AG04449 (cell line): ENCODE measurements at places on chromosomes 1 and 21.

DNA sequence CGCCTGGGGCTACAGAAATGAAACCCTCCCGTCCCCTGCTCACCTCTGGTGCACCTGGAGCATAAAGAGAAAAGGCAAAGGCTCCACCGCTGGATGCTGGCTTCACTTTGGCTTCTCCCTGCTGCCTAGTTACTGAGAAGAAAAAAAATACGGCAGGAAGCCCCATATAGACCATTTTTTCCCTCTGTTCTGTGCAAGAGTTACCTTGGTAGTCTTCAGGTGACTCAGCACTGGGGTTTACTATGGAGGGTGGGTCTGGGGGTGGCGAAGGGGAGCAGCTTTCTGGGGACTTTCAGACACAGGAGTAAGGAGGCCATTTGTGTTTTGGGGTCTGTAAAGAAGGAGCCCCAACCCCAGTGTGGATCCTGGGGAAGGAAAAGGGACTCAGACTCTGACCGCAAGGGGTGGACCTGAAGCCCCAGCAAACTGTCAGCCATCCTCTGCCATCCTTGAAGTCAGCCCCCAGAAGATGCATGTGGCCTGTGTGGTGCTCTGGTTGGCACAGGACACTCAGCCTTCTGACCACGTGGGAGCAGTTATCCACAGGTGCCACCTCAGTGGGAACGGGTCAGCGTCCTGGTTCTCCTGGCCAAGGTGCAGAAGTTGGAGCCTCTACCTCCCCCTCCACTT is 25.9 kb upstream of the EPS8L3 start:
- no peak for DNase-seq

- DNase-seq = no peak
Observed at GRCh38 chr1:236980673-236981072, 23.6 kb downstream of the MT1HL1 start.

- DNase-seq = no peak
Observed at GRCh38 chr1:97340951-97341350, 579.9 kb downstream of the DPYD start.

- DNase-seq = no peak
Observed at GRCh38 chr21:17780539-17780938, 38.6 kb downstream of the C21orf91 start.

DNA sequence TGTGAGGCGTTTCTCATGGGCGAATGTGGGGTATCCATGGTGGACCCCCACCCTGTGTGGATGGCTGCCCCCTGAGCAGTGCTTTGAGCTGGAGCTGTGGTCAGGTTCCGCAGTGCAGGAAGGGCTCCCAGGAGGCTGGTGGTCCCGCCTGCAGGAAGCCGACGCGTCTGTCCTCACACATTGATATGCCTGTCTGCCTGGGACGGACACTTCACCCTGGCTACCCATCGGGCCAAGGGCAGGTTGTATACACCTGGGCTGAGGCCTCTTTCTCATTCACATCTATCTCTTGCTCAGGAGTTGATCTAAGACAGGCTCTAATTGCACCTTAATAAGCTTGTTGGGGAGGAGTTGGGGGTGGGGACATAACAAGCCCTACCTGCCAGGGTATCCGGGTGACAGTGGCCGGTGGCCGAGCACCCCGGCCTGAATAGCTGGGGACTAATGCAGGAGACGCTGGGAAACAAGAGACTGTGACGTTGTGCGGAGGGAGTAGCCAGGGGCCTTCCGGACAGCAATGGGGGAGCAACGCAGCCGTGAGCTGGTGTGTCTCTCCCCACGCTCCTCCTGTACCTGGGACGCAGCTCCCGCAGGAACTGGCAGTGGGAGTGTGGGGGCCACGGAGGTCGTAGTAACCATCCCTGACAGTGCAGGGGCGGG is 21.7 kb downstream of the PDXK start:
- DNase-seq = no peak

- no peak for DNase-seq
Observed at GRCh38 chr1:25544243-25544764, 898 bp downstream of the LDLRAP1 start.

- DNase-seq = peak; percentile 46
Observed at GRCh38 chr1:40868051-40868723, 6.0 kb upstream of the CITED4 start.

- DNase-seq = no peak
Observed at GRCh38 chr1:155079487-155080311, 1.1 kb downstream of the EFNA3 start.

DNA sequence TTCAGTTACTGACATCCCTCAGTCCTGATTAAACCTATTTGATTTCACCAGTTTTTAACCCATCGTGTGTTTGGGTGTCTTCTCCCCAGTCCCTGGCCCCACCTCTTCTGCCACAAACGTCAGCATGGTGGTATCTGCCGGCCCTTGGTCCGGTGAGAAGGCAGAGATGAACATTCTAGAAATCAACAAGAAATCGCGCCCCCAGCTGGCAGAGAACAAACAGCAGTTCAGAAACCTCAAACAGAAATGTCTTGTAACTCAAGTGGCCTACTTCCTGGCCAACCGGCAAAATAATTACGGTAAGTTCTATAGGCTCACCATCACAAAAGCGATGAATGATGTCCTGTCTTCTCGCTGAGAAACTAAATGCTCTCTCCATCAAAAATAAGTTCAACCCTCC is 28.7 kb downstream of the NBPF3 start:
- DNase-seq = no peak

DNA sequence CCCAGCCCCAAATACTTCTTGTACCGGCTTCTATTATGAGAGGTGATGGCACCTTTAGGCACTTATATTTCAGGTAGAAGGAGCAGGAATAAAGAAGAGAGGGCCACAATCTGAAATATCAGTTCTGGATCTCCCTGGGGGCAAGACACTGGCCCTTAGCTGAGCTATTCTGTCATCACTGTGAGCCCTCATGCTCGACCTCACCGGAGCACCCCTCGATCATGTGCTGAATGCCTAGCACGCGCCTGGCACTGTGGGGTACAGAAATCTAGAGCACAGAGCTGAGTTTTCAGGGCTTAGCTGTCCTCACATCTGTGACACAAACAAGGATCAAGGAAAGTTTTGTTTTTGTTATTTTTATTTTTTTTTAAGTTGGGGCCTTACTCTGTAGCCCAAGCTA is 7.6 kb upstream of the MX1 start:
- no peak for DNase-seq

GRCh38 chr1:22286491-22286890 is 143.6 kb upstream of the WNT4 start:
- DNase-seq = no peak

- DNase-seq = peak; percentile 24
Observed at GRCh38 chr1:119159111-119159510, 18.7 kb upstream of the WARS2 start.

DNA sequence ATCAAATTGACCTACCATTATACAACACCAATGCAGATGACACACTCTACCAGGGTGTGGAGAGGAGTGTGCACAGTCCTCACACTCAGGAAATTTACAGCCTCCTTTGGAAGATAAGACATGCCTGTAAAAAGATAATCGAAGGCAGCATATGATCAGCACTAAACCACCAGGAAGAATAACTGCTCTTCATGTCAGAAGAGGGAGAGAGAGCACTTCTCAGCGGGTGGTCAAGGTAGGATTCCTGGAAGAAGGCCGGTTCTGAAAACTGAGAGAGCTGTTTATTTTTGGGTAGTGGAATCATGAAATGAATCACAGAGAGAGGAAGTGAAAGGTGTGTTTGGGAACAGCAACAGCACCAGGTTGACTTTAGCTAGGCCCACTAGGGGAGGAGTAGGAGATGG is 14.0 kb upstream of the ZNF697 start:
- no peak for DNase-seq

- DNase-seq = no peak
Observed at GRCh38 chr1:86146566-86146965, 10.0 kb downstream of the COL24A1 start.

GRCh38 chr1:224867715-224868114 is 61.8 kb upstream of the DNAH14 start:
- DNase-seq = no peak

- no peak for DNase-seq
Observed at GRCh38 chr1:168636200-168636599, 59.8 kb downstream of the XCL1 start.

DNA sequence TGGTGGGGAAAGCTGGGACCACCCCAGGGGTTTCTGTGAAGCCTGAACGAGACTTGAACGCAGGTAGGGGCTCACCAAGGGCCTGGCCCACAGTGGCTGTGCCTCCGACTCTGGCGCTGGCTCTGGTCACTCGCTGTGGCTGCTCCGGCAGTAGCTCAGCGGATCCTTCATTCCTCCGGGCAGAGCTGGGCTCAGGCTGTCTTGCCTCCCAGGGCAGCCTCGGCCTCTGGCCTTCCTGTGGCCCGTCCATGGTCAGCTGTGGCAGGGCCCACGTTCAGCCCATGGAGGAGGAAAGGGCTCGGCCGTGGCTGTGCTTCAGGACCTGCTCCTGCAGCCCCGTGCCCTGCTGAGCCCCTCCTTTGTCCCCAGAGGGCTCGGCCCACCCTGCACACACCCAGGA is 162.9 kb upstream of the C1orf174 start:
- DNase-seq = no peak

DNA sequence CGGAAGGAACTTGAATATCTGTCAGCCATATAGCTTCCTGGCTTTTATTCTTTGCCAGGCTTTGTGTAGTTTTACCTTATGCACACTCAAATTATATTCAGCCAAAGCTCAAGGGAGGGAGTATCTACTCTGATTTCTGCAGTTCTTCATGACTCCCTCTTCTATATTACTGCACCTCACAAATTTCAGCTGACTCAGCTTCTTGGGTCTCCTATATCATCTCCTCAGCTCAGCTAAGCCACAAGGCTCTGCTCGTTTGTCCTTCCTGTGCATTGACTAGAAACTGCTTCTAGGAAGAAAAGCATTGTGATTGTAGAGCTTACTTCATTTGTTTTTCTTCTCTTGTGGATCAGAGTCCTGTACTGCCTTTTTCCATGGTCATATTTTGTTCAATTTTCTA is 37.4 kb downstream of the BTBD8 start:
- no peak for DNase-seq
